Nasal cavity respiratory epithelium epithelial cell of viscerocranial mucosa (primary cell): ENCODE measurements at places on chromosomes 2 and 18. TPM values are rescaled to one million over a fixed set of nuclear protein-coding genes. Genes with fewer than 3 reads are reported as not detected.

Gene MPP4
- under 0.01 and 0.07 TPM in 2 replicates for total RNA-seq

Gene CIAO1
- 84.8 and 85.8 TPM in 2 replicates for total RNA-seq

Gene CIB4
- total RNA-seq: not detected in 2 replicates

Gene GNLY
- under 0.01 TPM in 1 of 2 replicates, not detected in the other for total RNA-seq

Gene KCNE4
- total RNA-seq: 0.14 TPM in 1 of 2 replicates, not detected in the other

Gene MC2R
- total RNA-seq: not detected in 2 replicates

Gene ERFE
- total RNA-seq: 3.2 and 3.8 TPM in 2 replicates

Gene CDH2
- total RNA-seq: 0.34 and 6.9 TPM in 2 replicates

Gene FBLN7
- total RNA-seq: under 0.01 and 0.57 TPM in 2 replicates

Gene COL4A3
- 0.07 TPM in 1 of 2 replicates, not detected in the other for total RNA-seq

Gene ANKAR
- total RNA-seq: 2.4 and 4.6 TPM in 2 replicates
